ENCODE measurements at places on chromosomes 3 and 15. TPM values are rescaled to one million over a fixed set of nuclear protein-coding genes. Genes with fewer than 3 reads are reported as not detected.

- no peaks in the 10 kb centered on the region for H3K4me1 ChIP-seq
- no peak for DNase-seq
- no peaks in the 10 kb centered on the region for H3K36me3 ChIP-seq
- H3K4me3 ChIP-seq: no peak overlapping the region
Observed at GRCh38 chr15:45495588-45495987, 27.0 kb downstream of the SLC30A4 start.

Gene SPINK8
- not detected for total RNA-seq

Gene MRPL46
- 13.7 TPM for total RNA-seq

Gene PRTG
- total RNA-seq: 4.0 TPM

All from fibroblast of lung (primary cell).